Osteoblast (primary cell): ENCODE measurements at places on chromosomes 1 and 21.

DNA sequence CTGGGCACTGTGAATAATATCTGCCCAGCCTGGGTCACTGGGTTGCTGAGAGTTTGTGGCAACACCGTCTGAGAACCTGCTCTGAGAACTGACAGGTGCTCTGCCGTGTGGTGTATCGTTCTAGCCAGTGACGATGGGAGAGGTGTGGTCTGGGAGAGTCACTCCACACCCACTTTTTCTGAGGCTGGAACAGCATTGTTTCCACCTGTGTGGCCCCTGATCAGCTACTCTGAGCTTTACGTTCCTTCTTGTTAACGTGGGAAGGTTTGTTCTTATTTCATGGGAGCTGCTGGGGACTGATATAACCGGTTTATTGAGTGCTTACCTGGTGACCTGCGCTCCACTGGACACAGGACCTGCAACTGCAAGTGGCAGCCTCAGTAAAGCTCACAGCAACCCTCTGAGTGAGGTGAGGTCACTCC, 34.8 kb upstream of the TENT5C start:
- peak; percentile 25 for DNase-seq

- DNase-seq = no peak
Measured at GRCh38 chr1:207430602-207431001, 23.5 kb upstream of the CR2 start.

DNA sequence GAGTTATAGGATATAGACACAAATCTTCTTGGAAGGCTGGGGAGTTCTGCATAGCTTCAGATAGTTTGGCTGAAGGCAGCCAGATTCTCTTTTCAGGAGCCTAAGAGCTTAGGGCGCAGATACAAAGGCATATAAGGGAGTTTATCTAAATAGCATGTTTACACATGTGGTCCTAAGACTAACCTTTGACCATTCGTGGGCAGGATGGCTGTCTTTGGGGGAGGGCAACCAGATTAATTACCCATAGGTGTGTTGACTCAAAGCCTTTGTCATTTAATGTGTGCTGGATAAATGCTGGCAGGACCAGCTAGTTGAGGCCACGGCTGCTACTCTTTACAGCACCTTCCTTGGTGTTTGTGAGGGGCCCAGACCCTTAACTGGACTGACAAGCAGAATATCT, 71.8 kb downstream of the IER5 start:
- no peak for DNase-seq

DNA sequence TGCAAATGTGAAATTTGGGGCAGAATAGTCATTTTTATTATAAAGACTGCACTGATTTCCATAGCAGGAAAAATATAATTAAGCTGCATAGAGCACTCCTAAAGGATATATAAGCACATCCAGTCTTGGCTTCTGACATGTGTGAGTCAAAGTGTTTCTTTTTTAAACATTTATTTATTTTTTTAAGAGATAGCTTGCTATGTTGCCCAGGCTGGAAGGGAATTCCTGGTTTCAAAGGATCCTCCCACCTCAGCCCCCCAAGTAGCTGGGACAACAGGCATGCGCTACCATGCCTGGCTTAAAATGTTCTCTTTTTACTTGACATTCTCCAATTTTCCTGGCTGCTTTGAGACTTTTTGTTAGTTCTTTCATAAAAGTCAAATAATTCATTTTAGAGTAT, 126.1 kb downstream of the HMCN1 start:
- DNase-seq = no peak

- DNase-seq = peak; percentile 80
Measured at GRCh38 chr1:225482421-225482950, 54.6 kb upstream of the LBR start.

GRCh38 chr1:33119532-33120217, 38.7 kb downstream of the AZIN2 start:
- peak; percentile 74 for DNase-seq

DNA sequence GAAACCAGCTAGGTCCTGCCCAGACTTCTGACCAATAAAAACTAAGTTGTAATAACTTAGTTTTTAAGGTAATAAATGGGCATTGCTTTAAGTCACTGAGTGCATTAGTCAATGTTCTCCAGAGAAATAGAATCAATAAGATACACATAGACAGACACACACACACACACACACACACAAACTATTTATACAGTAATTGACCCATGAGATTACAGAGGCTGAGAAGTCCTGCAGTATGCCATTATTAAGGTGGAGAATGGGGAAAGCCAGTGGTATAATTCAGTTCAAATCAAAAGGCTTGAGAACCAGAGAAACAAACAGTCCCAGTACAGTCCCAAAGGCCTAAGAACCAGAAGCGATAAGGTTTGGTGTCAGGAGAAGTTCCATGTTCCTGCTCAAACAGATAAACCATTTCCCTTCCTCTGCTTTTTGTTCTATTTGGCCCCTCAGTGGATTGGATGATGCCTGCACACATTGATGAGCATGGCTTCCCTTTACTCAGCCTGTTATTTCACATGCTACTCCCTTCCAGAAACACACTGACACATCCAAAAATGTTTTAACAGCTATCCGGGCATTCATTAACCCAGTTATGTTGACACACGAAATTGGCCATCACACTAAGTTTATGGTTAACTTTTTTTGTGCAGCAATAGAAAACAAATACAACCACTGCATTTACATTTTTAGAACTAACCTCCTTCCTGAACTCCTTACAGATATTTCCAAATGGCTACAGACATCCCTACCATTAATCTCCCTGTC, 828.2 kb upstream of the NCAM2 start:
- DNase-seq = no peak

DNA sequence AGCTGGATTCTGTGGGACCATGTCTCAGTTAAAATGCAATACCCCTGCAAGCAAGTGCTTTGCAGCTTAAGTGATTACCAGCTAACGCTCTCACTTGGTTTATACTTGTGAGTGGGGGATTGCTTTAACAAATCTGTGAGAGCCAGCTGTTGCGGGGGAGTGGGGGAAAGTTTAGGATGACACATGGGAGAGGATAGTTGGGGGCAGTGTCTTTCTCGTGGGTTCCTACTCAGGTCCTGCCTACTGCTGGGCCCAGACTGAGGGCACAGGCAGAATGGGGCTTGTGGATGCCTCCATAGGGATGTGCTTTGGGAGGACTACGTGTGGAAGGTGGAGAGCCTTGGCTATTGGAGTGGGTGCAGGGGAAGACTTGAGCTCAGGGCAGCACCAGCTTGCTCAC, 60.1 kb downstream of the ELK4 start:
- no peak for DNase-seq

- DNase-seq = peak; percentile 79
Measured at GRCh38 chr1:108817016-108817415, 39.9 kb downstream of the AKNAD1 start.

DNA sequence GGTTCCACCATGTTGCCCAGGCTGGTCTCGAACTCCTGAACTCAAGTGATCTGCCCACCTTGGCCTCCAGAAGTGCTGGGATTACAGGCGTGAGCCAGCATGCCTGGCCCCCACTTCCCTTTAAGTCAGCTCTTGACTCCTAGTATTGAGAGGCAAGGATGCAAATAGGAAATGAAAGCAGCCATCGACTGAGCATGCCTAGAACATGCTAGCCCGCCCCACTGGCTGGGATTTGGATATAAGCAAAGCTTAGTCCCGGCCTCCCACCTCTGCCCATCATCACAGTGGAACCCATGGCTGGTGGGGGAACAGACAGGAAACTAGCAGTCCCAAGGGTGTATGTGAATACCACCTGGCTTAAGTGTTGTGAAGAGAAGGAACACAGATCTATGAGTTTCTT, 10.5 kb downstream of the C1orf167 start:
- no peak for DNase-seq

DNA sequence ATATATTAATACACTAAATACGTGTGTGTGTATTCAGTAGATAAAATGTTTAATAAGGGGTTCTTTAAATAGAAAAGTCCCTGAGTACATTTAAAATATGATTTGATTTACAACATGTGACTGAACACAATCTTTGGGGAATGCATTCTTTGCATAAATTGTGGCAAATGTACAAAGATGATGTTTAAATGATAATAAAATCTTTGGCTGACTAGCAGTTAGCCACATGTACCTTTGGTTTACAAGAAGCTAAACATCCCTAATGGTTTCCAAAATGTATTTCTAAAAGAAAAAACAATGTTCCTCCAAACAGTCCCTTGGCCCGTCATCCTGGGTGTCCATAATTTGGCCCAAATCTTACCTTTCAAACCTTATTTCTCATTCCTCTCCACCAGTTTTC, 106.4 kb upstream of the MARK1 start:
- DNase-seq = no peak

GRCh38 chr1:147273409-147274336, 31.2 kb downstream of the CHD1L start:
- DNase-seq = peak; percentile 69

GRCh38 chr1:181097242-181097641, 8.7 kb downstream of the IER5 start:
- no peak for DNase-seq
